CD4-positive, alpha-beta memory T cell (primary cell): ENCODE measurements at places on chromosomes 5 and 9. TPM values are rescaled to one million over a fixed set of nuclear protein-coding genes. Genes with fewer than 3 reads are reported as not detected.

GRCh38 chr5:67272453-67273130, 76.0 kb upstream of the CD180 start:
- H3K4me3 ChIP-seq: no peak overlapping the region
- no peaks in the 10 kb centered on the region for H3K4me1 ChIP-seq
- no peak for DNase-seq
- H3K36me3 ChIP-seq: no peaks in the 10 kb centered on the region
- H3K27ac ChIP-seq: no peak overlapping the region
- H3K27me3 ChIP-seq: no peaks in the 10 kb centered on the region

- DNase-seq: no peak
- peak overlapping the region; percentile 45 for H3K4me3 ChIP-seq
- peaks cover 33% of the 10 kb centered on the region for H3K4me1 ChIP-seq
Measured at GRCh38 chr5:139385061-139386049, 2.3 kb upstream of the SLC23A1 start.

The SLC6A3 gene
- not detected for total RNA-seq

The BASP1 gene
- 0.69 TPM for total RNA-seq

GRCh38 chr9:3912817-3913216, 387.0 kb upstream of the RFX3 start:
- no peak overlapping the region for H3K4me3 ChIP-seq
- H3K4me1 ChIP-seq: no peaks in the 10 kb centered on the region
- H3K27me3 ChIP-seq: no peaks in the 10 kb centered on the region
- no peaks in the 10 kb centered on the region for H3K36me3 ChIP-seq
- H3K27ac ChIP-seq: no peak overlapping the region

DNA sequence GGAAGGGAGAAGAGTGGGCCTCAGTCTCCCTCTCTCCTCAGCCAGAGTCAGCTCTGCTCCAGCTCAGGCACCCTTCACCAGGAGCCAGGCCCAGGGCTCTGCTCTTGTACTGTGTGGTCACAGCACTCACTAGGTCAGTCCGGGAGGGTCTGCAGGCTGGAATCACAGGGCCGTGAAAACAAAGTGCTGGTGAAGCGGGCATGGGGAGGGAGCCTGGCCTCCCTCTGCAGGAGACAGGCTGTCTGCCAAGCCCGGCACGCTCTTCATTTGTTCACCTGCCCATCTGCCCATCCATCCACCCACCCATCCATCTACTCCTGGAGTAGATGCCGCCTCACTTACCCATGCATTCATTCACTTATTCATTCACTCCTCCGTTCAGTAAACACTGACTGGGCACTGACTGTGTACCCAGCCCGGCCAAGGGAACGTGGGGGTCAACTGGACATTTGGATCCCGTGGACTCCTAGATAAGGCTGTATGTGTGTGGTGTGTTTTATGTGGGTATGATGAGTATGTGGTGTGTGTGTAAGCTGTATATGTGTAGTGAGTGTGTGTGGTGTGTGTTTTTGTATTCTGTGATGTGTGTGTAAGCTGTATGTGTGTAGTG, 3.6 kb downstream of the SPAAR start:
- no peak overlapping the region for H3K27ac ChIP-seq
- H3K4me1 ChIP-seq: peaks cover 52% of the 10 kb centered on the region
- H3K27me3 ChIP-seq: no peaks in the 10 kb centered on the region
- no peaks in the 10 kb centered on the region for H3K36me3 ChIP-seq
- no peak overlapping the region for H3K4me3 ChIP-seq

- no peaks in the 10 kb centered on the region for H3K27me3 ChIP-seq
- no peak for DNase-seq
- no peaks in the 10 kb centered on the region for H3K4me1 ChIP-seq
- no peak overlapping the region for H3K4me3 ChIP-seq
- no peak overlapping the region for H3K27ac ChIP-seq
Measured at GRCh38 chr5:100797861-100798260, 105.2 kb downstream of the ST8SIA4 start.

The CDKN2AIPNL gene
- total RNA-seq: 15.1 TPM

The FCN1 gene
- total RNA-seq: 4.2 TPM

- H3K4me3 ChIP-seq: peak overlapping the region; percentile 92
- H3K27me3 ChIP-seq: no peaks in the 10 kb centered on the region
- DNase-seq: peak; percentile 68
- H3K4me1 ChIP-seq: peaks cover 46% of the 10 kb centered on the region
- H3K36me3 ChIP-seq: peaks cover under 1% of the 10 kb centered on the region
Measured at GRCh38 chr5:40680741-40681362, 1.1 kb downstream of the PTGER4 start.

- DNase-seq: no peak
- H3K4me3 ChIP-seq: no peak overlapping the region
- no peaks in the 10 kb centered on the region for H3K36me3 ChIP-seq
Measured at GRCh38 chr5:53130266-53130665, 20.7 kb upstream of the MOCS2 start.

GRCh38 chr9:341634-342421, 127.2 kb downstream of the DOCK8 start:
- H3K27ac ChIP-seq: no peak overlapping the region
- H3K36me3 ChIP-seq: peaks cover 72% of the 10 kb centered on the region
- H3K27me3 ChIP-seq: no peaks in the 10 kb centered on the region
- DNase-seq: no peak
- H3K4me1 ChIP-seq: no peaks in the 10 kb centered on the region

The OR1J1 gene
- not detected for total RNA-seq

The GBA2 gene
- total RNA-seq: 61.1 TPM

DNA sequence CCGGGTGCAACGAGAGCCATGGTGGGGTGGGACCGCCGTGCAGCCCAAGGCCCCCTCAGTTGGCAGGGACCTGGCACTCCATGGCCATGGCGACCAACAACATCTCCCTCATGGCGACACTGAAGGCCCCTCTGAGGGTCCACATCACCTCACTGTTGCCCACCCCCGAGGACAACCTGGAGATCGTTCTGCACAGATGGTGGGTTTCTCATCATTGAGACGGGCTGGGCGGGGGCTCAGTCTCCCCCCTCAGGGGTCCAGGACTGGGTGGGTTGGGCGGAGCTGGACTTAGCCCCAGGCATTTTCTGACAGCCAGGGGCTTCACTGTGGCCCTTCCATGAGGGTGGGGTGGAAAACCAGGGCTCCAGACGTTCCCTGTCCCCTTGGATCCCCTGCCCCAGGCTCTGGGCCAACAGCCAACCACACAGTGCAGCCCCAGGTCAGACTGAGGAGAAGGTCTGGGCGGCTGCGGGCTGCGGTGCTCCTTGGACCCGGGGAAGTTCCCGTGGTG, 734 bp downstream of the PAEP start:
- no peak for DNase-seq
- H3K4me3 ChIP-seq: no peak overlapping the region
- no peaks in the 10 kb centered on the region for H3K27me3 ChIP-seq
- no peaks in the 10 kb centered on the region for H3K4me1 ChIP-seq
- no peaks in the 10 kb centered on the region for H3K36me3 ChIP-seq

- H3K36me3 ChIP-seq: no peaks in the 10 kb centered on the region
- no peaks in the 10 kb centered on the region for H3K27me3 ChIP-seq
- no peak for DNase-seq
Measured at GRCh38 chr9:33197279-33198152, 30.4 kb upstream of the B4GALT1 start.

DNA sequence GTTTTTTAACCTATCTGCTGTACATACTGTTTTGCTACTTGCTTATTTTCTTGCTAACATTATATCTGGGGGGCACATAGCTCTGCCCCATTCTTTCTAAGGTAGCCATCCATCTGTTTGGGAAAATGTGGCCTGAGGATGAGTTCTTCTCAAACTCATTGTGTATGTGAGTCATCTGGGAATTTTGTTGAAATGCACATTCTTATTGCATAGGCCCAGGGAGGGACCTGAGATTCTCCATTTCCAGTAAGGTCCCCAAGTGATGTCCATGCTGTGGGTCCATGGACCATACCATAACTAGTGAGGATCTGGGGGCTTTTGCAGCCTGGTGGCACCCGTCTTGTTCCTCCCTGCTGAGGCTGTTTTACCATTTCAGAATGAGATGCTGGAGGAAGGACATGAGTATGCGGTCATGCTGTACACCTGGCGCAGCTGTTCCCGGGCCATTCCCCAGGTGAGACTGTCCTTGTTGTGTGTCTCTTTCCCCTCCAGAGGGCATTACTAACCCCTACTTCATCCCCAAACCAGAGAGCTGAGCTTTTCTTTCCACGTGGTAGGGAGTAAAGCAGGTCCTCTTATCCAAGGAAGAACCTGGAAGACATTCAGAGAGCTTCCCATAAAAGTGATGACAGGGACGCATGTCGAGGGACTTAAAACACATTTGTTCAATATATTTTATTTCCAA, 28.6 kb downstream of the CYFIP2 start:
- H3K4me3 ChIP-seq: no peak overlapping the region
- H3K27me3 ChIP-seq: no peaks in the 10 kb centered on the region

DNA sequence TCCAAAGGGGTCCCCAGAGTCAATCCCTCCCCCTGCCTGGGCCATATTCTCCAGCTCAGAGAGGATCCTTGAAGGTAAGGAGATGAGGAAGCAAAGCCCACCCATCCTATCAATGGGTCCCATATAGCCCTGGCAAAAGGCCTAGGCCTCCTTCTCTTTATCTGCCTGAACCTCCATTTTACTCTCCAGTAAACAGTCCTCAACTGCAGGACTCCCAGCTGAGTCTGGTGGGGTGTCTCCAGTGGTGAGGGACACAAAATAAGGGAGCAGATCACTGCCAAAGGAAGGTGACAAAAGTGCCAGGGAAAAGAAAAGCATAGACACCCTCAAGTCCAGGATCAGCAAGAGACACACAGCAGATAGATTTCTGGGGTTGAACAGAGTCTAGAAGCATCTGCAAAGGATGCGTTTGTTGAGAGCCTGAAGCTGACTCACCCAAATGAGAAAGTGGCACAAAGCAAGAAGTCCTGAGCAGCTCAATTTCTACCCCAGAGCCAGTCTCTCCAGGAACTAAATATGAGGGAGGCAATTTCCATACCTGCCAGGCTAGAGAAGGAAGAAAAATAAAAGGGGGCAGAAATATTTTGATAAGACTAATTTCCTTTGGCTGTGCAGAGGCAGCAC, 2.7 kb upstream of the EBF1 start:
- no peaks in the 10 kb centered on the region for H3K36me3 ChIP-seq
- no peak for DNase-seq
- peaks cover 54% of the 10 kb centered on the region for H3K4me1 ChIP-seq
- no peak overlapping the region for H3K27ac ChIP-seq
- H3K4me3 ChIP-seq: no peak overlapping the region
- peaks cover 33% of the 10 kb centered on the region for H3K27me3 ChIP-seq

The TRIM7 gene
- total RNA-seq: 3.3 TPM

DNA sequence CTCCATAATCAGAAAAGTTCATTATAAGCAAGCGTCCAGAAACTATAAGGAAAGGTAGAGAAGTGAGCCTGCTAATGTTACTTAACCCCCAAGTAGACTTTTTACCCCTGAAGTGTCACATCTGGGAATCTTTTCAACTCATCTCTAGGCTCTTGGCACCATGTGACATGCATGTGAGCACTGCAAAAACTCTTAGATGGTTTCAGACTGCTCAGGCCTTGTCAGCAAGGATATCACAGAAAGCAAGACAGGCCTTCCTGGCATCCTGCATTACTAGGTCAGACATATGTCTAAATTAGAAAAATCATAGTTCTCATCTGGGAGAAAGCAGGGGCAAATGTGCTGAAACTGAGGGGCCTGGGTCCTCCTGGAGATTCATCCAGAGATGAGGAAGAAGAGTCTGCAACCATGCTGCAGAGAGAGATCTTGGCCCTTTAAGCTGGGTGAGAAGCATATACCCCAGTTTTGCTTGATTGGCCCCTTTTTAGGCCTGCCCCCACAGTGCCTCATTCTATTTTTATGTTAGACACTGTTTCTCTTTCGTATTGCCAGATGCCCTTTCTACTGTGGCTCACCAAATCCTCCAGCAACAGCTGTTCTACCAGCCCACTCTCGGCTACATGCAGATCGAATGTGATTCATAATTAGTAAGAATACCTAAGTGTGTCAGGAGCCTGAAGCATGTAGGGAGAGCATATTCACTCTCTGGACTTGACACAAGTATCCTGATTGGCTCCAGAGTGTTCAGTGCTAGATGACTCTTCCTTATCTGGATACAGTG, 19.0 kb downstream of the TMEM8B start:
- H3K4me3 ChIP-seq: no peak overlapping the region
- no peaks in the 10 kb centered on the region for H3K36me3 ChIP-seq
- H3K4me1 ChIP-seq: peaks cover 21% of the 10 kb centered on the region
- no peak overlapping the region for H3K27ac ChIP-seq
- no peak for DNase-seq

The UBQLN1 gene
- 106 TPM for total RNA-seq

- no peaks in the 10 kb centered on the region for H3K36me3 ChIP-seq
- DNase-seq: no peak
- H3K4me1 ChIP-seq: no peaks in the 10 kb centered on the region
- no peak overlapping the region for H3K27ac ChIP-seq
- H3K4me3 ChIP-seq: no peak overlapping the region
- no peaks in the 10 kb centered on the region for H3K27me3 ChIP-seq
Measured at GRCh38 chr9:69463497-69464068, 138.6 kb downstream of the ENTREP1 start.

- H3K4me3 ChIP-seq: no peak overlapping the region
- H3K4me1 ChIP-seq: no peaks in the 10 kb centered on the region
- no peaks in the 10 kb centered on the region for H3K27me3 ChIP-seq
- DNase-seq: no peak
- H3K36me3 ChIP-seq: no peaks in the 10 kb centered on the region
Measured at GRCh38 chr9:84866396-84867175, 197.1 kb downstream of the NTRK2 start.

GRCh38 chr5:82884821-82885471, 192.2 kb downstream of the TMEM167A start:
- no peak for DNase-seq
- H3K27me3 ChIP-seq: no peaks in the 10 kb centered on the region
- no peak overlapping the region for H3K27ac ChIP-seq
- no peak overlapping the region for H3K4me3 ChIP-seq
- H3K36me3 ChIP-seq: no peaks in the 10 kb centered on the region

DNA sequence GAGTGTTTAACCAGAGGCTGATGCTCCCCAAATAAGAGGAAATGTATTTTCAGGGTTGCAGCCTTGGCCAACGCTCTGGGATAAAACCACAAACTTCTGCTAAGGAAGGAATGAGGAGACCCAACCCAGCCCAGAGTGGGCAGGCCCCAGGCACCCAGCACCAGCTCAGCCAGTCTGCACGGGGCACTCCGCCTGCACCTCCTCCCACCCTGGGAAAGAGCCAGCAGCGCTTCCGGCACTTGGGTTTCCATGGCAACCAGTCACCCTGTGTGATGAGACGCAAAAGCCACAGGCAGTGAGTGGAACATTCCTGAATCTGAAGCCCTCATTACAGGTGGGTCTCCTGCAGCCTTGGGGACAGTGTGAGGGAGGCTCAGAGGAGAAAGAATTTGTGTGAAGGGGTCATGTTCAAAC, 85.2 kb upstream of the ZBTB43 start:
- no peaks in the 10 kb centered on the region for H3K27me3 ChIP-seq
- no peaks in the 10 kb centered on the region for H3K36me3 ChIP-seq
- H3K27ac ChIP-seq: peak overlapping the region; percentile 71
- peak; percentile 89 for DNase-seq
- H3K4me3 ChIP-seq: peak overlapping the region; percentile 7
- peaks cover 40% of the 10 kb centered on the region for H3K4me1 ChIP-seq
